Tibial artery (tissue), 4 donors: ENCODE measurements at places on chromosomes 6 and 20.

DNA sequence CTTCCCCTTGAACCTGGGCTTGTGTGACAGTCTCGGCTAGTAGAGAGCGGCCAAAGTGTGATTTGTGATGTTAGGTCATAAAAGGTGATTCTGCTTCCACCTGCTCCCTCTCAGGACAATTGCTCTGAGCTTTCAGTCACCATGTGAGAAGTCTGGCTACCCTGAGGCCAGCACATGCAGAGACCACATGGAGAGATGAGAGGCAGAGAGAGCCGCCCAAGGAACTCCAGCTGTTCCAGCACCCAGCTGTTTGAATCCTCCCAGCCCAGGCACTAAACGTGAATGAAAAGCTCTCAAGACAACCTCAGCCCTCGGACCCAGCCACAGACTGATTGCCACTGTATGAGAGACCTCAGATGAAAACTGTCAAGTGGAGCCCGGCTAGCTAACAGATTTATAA lies 143.4 kb upstream of the EEF1E1 start:
- no peak overlapping the region for H3K4me3 ChIP-seq
- H3K36me3 ChIP-seq = no peaks in the 10 kb centered on the region
- H3K27me3 ChIP-seq = no peaks in the 10 kb centered on the region
- no peak for DNase-seq
- H3K4me1 ChIP-seq = no peaks in the 10 kb centered on the region

- no peak overlapping the region for H3K4me3 ChIP-seq
- H3K36me3 ChIP-seq = no peaks in the 10 kb centered on the region
- no peaks in the 10 kb centered on the region for H3K27me3 ChIP-seq
- no peak for DNase-seq
Measured at GRCh38 chr6:57283106-57283505, 34.3 kb upstream of the PRIM2 start.

GRCh38 chr6:148317739-148318138 lies 24.9 kb upstream of the SASH1 start:
- H3K36me3 ChIP-seq = no peaks in the 10 kb centered on the region
- no peak overlapping the region for H3K27ac ChIP-seq
- no peaks in the 10 kb centered on the region for H3K27me3 ChIP-seq
- no peaks in the 10 kb centered on the region for H3K4me1 ChIP-seq

DNA sequence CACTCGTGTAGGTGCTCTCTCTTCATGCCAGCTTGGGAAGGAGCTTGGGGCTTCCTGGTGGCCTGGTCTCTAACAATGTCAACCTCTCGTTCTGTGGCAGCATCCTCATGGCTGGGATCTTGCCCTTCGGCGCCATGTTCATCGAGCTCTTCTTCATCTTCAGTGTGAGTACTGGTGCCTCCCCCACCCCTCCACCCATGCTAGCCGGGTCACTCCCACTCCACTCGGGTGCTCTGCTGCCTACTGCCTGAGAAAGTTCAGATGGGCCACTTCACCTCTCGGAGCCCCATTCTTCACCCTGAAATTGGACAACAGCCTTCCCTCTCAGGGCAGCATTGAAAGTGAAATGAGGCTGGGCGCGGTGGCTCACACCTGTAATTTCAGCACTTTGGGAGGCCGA lies 48.8 kb downstream of the TM9SF4 start:
- no peaks in the 10 kb centered on the region for H3K27me3 ChIP-seq
- no peak overlapping the region for H3K27ac ChIP-seq
- no peak overlapping the region for H3K4me3 ChIP-seq
- H3K4me1 ChIP-seq = no peaks in the 10 kb centered on the region
- H3K36me3 ChIP-seq = peaks cover 72% of the 10 kb centered on the region
- DNase-seq = peak; percentile 37

DNA sequence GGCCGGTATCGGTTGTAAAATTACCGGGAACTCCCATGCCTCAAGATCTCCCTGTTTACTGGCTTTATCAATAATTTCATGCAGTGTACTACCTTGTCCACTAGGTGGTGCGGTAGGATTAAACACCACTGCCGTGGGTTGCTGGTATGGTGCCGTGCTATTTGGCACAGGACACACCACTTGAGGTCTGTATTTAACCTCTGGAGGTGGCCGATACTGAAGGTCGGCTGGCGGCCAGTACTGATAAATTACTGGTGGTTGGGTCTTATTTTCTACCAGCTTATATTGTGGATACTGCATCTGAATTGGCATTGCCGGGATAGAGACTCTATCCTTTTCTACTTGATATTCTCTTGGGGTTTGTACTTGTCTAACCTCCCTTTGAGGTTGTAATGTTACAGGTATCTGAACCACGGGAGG lies 14.3 kb upstream of the PTCRA start:
- H3K27me3 ChIP-seq = no peaks in the 10 kb centered on the region
- no peak overlapping the region for H3K27ac ChIP-seq
- H3K36me3 ChIP-seq = no peaks in the 10 kb centered on the region

- no peak for DNase-seq
- H3K36me3 ChIP-seq = no peaks in the 10 kb centered on the region
- no peaks in the 10 kb centered on the region for H3K27me3 ChIP-seq
- H3K4me1 ChIP-seq = peaks cover 11% of the 10 kb centered on the region
Measured at GRCh38 chr6:15322781-15323536, 77.1 kb downstream of the JARID2 start.

- H3K4me3 ChIP-seq = peak overlapping the region; percentile 68
- peak overlapping the region; percentile 81 for H3K27ac ChIP-seq
- no peaks in the 10 kb centered on the region for H3K27me3 ChIP-seq
- H3K36me3 ChIP-seq = no peaks in the 10 kb centered on the region
Measured at GRCh38 chr6:41428336-41428995, 93.1 kb downstream of the NCR2 start.

DNA sequence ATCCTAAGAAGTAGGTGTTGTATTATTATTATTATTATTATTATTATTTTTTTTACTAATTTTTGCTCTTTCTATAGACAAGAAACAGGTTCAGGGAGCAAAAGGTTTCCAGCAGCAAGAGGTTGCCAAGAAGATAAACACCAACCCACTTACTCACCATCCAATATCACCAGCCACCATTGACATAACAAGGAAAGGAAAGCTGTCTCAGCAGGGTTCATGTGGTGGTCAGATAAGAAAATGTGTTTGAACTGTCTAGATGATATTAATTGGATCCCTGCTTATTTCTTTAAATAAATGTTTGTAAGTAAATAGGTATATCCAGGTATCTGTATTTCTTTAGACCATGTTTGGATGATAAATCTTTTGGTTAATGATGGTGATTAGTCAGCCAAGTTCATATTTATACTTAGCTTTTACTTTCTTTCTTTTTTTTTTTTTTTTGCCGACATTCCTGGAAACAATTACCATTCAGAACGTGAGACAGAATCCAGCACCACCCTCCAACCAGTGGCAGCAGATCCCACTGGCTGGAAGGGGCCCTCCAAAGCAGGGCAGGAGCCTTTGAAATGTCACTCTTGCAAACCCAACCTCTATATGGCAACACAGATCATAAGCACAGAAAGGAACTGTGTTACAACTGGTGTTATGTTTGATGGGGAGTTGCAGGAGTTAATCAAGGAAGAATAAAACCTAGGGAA lies 139.2 kb upstream of the ECI2 start:
- H3K36me3 ChIP-seq = no peaks in the 10 kb centered on the region
- no peak overlapping the region for H3K27ac ChIP-seq
- no peaks in the 10 kb centered on the region for H3K27me3 ChIP-seq
- no peak overlapping the region for H3K4me3 ChIP-seq
- DNase-seq = no peak

- no peak for DNase-seq
- H3K36me3 ChIP-seq = no peaks in the 10 kb centered on the region
- H3K4me1 ChIP-seq = no peaks in the 10 kb centered on the region
- no peak overlapping the region for H3K27ac ChIP-seq
- no peaks in the 10 kb centered on the region for H3K27me3 ChIP-seq
Measured at GRCh38 chr6:65830151-65830550, 123.1 kb upstream of the EYS start.

DNA sequence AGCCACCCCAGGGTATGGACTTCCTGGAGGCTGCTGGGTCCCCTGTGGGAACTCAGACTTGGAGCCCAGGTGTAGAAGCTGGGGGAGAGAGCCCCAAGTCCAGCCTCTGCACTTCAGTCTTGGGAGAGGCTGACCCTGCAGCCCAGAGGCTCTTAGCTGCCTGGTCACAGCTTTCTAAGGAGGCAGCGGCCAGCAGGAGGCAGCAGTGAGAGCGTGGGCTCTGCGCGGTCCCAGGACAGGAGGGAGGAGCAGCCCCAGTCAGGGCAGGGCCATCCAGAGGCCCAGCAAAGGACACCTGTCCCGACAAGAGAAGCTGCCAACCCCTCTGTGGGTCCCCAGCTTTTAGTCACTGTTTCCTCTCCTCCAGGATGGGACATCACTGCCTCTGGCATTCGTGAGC lies 9.4 kb downstream of the TREML2 start:
- H3K4me3 ChIP-seq = no peak overlapping the region
- H3K36me3 ChIP-seq = no peaks in the 10 kb centered on the region
- H3K4me1 ChIP-seq = no peaks in the 10 kb centered on the region
- H3K27ac ChIP-seq = no peak overlapping the region

DNA sequence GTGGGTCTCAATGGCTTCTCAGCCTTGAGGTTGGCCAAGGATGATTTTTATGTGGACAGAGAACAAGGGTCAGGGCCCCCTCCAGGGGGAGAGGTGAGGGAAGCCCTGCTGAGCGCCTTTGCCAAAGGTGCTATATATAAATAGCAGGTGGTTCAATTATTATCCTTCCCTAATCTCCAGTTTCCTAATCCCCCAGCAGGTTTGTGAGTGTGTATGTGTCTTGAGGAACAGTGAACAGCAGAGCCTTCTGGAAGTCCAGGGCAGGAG lies 3.2 kb upstream of the SIRPA start:
- H3K27ac ChIP-seq = no peak overlapping the region
- peaks cover 26% of the 10 kb centered on the region for H3K4me1 ChIP-seq
- H3K4me3 ChIP-seq = no peak overlapping the region
- no peaks in the 10 kb centered on the region for H3K27me3 ChIP-seq
- no peaks in the 10 kb centered on the region for H3K36me3 ChIP-seq

DNA sequence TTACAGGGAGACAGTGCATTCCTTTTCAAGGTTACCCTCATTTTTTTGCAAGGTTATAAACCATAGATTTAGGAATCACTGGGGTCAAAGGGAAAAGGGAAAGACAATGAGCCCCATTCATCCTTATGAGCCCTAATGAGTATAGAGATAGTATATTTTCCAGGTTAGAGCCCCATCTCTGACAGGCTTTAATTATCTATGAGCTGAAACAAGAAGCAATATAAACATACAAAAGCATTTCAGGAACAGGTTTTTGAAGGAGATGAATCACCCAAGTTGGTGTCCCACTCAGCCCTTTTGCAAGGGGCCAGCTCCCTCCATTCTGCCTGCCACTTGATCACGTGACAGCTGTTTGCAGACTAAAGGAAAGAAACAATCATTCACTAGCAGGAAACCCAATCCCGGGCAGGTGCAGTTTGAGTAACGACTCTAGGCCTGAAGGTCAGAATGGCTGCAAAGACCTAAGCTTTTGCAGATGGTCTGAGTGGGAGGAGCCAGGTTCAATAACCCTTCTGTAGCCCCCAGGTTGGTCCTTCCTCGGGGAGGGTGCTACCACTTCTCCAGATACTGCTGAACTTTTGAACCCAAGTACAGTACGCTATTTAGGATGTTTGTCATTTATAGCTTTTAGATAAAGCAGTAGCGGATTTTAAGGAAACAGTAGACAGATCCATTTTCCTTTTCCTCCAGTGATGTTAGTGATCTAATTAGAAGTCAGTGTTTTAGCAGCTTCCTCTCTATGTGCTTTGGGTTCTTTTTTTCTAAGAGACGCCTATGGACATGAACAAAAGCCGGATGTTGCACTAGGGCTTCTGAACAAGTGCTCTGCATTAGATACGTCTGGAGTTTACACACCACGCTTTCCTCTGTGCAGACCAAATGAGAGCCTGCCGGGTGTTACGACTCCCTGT lies 253.2 kb downstream of the SOX4 start:
- no peaks in the 10 kb centered on the region for H3K36me3 ChIP-seq
- no peak overlapping the region for H3K4me3 ChIP-seq
- no peaks in the 10 kb centered on the region for H3K4me1 ChIP-seq
- no peak overlapping the region for H3K27ac ChIP-seq
- DNase-seq = no peak

- no peaks in the 10 kb centered on the region for H3K4me1 ChIP-seq
- no peaks in the 10 kb centered on the region for H3K27me3 ChIP-seq
- no peak overlapping the region for H3K4me3 ChIP-seq
- no peaks in the 10 kb centered on the region for H3K36me3 ChIP-seq
- DNase-seq = no peak
Measured at GRCh38 chr6:121759370-121759769, 323.9 kb downstream of the GJA1 start.

- H3K4me1 ChIP-seq = no peaks in the 10 kb centered on the region
- H3K4me3 ChIP-seq = no peak overlapping the region
- DNase-seq = no peak
- peak overlapping the region; percentile 94 for H3K27ac ChIP-seq
- no peaks in the 10 kb centered on the region for H3K27me3 ChIP-seq
Measured at GRCh38 chr20:31602779-31603441, 2.2 kb upstream of the ID1 start.

DNA sequence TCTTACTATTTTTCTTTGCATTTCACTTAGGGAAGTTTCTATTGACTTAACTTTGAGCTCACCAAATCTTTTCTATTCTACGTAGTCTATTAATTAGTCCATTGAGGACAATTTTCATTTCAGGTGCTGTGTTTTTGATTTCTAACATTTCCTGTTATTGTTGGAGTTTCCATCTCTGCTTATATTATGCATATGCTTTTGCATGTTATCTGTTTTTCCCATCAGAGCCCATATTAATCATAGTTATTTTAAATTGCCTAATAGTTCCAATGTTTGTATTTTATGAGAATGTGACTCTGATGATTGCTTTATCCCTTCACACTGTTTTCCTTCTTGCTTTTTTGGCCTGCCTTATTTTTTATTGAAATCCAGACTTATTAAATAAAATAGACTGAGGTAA lies 414.5 kb upstream of the OPRM1 start:
- H3K4me1 ChIP-seq = peaks cover 7% of the 10 kb centered on the region
- no peaks in the 10 kb centered on the region for H3K27me3 ChIP-seq
- H3K4me3 ChIP-seq = no peak overlapping the region
- H3K36me3 ChIP-seq = no peaks in the 10 kb centered on the region
- DNase-seq = no peak

DNA sequence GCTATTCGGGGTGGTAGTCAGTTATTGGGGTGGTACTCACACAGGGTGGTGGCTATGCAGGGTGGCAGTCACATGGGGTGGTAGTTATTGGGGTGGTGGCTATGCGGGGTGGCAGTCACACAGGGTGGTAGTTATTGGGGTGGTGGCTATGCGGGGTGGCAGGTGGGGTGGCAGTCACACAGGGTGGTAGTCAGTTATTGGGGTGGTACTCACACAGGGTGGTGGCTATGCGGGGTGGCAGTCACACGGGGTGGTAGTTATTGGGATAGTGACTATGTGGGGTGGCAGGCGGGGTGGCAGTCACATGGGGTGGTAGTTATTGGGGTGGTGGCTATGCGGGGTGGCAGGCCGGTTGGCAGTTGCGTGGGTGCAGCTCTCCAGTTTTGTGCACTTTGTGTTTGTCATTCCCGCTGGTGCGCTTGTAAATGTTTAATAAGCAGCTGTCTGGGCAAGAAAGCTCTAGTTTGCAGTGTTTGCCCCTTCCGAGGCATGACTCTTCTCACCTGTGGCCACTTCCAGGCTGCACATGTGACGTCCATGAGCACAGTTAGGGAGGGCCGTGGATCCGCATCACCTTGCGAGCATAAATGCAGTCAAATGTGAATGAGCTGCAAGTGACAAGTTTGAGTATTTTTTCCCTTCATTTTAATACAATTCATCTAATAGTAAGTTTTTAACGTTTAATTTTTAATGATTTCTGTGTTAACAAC lies 219.0 kb upstream of the CST7 start:
- DNase-seq = no peak
- no peaks in the 10 kb centered on the region for H3K36me3 ChIP-seq
- H3K4me1 ChIP-seq = no peaks in the 10 kb centered on the region
- no peak overlapping the region for H3K27ac ChIP-seq

GRCh38 chr6:149114167-149114566 lies 203.3 kb upstream of the TAB2 start:
- no peak overlapping the region for H3K27ac ChIP-seq
- H3K4me3 ChIP-seq = no peak overlapping the region
- DNase-seq = no peak
- H3K36me3 ChIP-seq = no peaks in the 10 kb centered on the region
